ENCODE measurements at places on chromosomes 3 and 15.

GRCh38 chr3:195597848-195598247 is 14.1 kb upstream of the APOD start:
- no peak for DNase-seq

DNA sequence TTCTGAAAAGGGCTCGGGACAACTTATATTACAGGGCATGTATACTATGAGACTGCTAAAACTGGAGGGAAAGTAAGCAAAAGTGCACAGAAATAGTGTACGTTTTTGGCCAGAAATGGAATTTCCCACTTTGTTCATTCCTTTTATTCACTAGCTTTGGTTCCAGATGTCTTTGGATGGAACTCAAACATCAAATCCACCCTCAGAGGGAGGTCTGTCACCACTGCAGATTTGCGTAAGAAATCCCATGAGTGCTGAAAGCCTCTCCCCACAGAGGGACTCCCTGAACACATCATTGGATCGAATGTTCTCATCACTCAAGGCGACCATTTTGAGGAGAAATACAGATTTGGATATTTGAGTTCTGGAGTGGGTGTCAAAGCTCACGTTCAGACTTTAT is 71.6 kb downstream of the FEM1B start:
- DNase-seq: no peak

DNA sequence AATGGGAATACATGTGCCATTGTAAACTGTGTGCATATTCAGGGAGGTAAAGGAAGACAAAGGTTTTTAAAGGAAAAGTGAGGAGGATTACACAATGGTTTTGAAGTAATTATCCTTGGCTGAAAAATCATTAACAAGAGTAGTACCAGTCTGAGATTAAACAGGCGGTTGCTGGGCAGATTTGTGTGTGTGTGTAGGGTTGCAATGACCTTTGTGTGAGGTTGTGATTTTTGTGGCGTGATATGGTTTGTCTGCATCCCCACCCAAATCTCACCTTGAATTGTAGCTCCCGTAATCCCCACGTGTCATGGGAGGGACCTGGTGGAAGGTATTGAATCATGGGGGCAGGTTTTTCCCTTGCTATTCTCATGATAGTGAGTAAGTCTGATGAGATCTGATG is 7.0 kb downstream of the DLEC1 start:
- DNase-seq: no peak

DNA sequence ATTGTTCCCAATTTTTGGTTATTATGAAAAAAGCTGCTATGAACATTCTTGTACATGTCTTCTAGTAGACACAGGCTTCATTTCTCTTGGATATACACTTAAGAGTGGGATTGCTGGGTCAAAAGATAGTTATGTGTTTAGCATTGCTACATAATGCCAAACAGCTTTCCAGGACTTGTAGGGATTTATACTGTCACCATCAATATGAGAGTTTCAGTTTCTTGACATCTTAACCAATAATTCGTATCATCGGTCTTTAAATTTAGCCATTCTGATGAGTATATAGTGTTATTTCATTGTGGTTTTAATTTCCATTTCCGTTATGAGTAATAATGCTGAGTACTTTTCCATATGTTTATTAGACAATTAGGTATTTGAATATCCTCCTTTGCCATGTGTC is 190.3 kb upstream of the PFN2 start:
- no peak for DNase-seq

- peak; percentile 25 for DNase-seq
These were observed 51.4 kb upstream of the RNF7 start for GRCh38 chr3:141686466-141687291.

DNA sequence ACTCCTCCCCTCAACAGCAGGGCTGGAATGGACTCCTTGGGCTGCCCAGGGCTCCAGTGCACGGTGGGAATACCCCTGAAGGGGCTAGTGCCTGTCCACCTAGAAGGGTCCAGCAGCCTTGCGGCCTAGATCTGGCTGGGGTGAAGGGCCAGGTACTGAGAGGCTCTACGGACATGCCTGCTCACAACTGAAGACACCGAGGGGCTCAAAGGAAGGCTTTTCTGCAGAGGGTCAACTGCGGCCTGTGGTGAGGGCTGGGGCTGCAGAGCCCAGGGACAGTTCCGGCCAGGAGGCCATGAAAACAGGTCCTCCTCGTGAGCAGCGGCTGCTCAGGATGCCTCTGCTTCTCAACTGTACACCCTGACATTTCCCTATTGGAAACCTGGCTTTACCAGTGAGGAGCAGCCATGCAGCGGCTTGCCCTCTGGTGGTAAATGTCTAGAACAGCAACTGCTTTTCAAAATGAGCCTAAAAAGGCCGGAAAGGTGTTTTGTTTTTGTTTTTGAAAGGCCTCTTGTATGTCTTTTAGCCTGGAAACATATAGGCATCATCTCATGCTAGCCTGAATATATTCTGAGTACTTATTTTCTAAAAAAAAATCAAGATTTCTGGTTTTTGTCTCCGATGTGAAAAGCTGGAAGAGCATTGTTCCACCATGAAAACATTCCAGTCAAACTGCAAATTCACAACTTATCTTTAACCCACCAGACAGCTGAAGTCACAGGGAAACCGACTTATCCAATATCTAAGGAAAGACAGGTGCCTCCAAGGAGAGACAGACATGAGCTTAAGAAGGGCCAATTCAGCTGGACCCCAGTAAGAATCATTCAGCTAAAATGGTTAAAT is 163.4 kb downstream of the KLF13 start:
- DNase-seq: no peak

- DNase-seq: no peak
These were observed 203.4 kb upstream of the HES1 start for GRCh38 chr3:193932576-193932975.

DNA sequence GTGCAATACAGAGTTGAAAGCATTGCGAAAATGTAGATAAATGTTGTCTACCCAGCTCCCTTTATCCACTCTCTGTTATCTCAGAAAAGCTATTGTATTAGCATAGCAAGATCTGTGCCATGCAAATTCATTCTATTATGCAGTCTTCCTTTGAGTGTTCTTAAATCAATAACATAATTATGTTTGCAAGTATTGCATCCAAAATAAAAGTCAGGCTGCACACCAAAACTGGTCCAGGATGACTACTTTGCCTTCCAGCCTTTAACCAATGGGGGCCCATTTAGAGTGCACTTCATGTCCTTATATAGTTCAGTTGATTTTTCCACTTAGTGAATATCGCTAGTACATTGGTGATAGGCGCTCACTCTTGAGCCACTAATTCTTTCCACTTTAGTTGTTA is 107.4 kb upstream of the MLF1 start:
- DNase-seq: no peak

DNA sequence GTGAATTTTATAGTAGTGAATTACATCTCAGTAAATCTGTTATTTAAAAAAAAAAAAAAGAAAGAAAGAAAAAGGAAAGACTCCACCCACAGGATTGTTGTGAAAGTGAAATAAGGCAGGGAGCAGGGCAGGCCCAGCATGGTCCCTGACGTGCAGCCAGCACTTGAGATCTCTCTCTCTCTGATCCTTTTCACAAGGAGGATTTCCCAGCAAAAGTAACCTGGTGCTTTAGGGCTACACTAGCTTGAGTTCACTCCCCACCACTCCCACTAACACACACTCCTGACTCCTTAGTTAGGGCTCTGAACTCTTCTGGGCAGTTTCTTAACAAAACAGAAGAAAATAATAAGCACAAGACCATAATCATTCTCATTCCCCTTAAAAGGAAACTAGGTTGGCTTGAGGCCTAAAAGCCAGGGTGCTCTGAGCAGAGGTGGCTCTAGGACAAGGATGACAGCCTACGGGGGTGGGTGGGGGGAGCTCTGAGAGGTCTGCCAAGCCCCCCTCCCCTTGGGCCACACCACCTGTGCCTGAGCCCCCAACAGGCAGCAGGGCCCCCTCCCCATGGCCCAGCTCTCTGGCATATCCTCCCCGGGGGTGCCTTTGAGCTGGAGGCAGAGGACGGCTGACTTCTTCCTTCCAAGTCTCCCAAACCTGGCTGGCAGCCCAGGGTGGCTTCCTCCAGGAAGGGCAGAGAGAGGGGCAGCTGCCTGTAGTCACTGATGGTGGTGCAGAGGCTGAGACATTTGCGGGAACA is 856 bp downstream of the TMEM40 start:
- DNase-seq: peak; percentile 27

DNA sequence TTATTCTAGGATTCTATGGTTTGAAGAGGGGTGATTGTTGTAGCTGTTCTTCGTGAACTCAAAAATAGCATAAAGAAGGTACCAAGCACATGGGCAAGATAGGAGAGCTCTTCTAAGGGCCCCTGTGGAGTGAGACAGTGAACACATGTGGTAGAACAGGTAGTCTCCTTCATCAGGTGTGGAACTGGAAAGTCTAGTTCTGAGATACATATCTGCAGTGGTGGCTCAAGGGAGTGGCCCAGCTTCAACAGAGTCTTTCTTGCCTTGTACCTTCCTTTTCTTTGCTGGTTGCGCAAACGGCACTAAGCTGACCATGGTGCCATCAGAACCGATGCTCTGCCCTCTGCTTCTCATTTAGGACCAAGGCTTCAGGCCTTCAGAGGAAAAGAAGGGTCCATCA is 65.2 kb downstream of the CERS3 start:
- DNase-seq: no peak

- no peak for DNase-seq
These were observed 31.5 kb downstream of the MGLL start for GRCh38 chr3:127790882-127791183.

- DNase-seq: no peak
These were observed 101.0 kb downstream of the CADPS start for GRCh38 chr3:62774221-62774620.

DNA sequence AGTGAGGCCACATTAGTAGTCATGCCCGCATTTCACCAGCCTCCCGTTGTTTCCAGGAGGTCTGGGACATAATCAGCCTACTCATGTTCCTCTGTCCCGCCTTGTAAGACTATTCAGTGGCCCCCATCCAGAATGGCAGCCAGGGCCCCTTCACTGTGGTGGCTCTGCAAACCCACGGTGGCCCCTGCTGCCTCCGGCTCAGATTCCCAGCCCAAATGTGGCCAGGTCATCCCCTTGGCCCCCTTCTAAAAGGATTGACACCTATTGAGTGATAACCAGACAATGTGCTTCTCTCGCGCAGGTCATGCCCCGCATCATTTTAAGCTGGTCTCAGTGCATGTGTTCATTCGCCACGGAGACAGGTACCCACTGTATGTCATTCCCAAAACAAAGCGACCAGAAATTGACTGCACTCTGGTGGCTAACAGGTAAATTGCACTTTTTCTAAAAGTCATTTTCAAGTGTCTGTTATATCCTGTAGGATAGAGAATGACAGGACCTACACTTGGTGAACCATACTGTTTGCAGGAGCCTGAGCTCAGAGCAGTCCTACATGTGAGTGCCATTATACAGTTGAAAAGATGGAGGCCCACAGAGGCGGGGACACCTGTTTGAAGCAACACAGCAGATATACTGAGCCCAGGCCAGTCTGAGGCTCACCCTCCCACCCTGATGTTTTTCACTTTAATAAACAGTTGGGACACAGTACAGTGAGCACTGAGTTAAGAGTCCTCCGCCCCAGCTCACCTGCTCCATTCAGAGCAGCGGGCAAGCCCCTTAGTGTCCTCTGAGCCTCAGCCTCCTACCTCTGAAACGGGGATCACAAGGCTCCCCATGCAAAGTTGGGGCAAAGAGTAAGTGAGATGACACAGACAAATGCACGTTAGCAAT is 47.7 kb downstream of the PXYLP1 start:
- no peak for DNase-seq

DNA sequence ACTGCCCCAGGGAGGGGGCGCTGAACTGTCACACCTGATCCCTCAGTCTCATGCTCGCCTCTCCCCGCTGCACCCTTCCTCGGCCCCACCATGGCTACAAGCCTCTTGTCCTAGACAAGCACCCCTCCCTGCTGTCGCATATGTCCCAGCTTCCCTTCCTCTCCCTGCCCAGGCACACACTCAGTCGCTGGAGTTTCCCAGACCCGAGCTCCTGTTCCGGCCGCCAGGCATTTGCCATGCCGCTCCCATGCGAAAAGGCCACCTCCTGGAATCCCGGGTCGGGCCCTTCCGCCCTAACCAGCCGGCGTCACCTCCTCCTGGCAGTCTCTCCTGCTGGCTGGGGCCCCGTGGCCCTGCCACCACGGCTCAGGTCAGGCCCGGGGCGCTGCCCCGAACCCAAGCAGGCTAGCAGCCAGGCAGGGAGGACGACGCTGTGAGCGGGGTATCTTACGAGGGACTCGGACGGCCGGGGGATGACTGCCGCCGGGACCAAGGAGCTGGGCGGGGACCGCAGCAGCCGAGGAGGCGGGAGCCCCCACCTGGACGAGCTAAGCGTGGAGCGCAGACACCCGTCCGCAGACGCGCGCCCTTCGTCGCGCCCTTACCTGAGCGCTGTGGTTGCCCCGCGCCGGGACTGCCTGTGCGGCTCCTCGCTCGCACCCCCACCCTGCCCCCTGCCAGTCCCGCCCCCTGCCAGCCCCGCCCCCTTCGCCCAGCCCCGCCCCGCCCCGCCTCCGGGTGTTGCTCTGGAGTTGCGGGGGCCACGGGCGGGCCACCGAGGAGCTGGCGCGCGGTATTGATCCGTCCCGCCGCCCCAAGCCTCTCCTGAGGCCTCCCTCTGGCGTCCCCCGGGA is at the start of gene ALS2CL:
Gene ALS2CL (minus strand): TSS at position 642 of the 854 bp plus-strand sequence. CDS start 4,239 bp downstream, outside the sequence.
- DNase-seq: no peak

DNA sequence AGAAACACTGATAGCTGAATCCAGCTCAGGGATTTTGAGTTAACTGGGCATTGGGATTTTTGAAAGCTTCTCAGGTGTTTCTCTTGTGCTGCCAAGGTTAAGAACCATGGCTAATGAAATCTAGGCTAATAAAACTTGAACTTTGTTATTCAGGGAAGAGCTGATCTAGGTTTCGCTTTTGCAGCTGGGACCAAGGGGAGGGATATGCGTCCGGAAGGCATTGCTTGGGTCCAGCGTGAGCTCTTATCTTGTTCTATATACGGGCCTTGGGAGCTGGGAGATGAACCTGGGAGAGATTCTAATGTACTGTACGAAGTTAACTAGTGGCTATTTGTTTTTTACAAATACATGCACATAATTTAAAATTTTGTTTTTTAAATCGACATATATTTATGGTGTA is 29.8 kb downstream of the ITPR1 start:
- DNase-seq: no peak

DNA sequence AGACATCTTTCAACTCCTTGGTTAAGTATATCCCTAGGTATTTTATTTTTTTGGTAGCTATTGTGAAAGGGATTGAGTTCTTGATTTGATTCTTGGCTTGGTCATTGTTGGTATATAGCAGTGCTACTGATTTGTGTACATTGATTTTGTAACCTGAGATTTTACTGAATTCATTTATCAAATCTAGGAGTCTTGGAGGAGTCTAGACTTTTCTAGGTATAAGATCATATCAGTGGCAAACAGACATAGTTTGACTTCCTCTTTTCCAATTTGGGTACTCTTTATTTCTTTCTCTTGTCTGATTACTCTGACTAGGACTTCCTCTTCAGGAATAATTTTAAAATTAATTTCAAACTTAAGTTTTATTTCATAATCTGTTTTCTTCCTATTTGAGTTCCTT is 125.2 kb downstream of the OCA2 start:
- DNase-seq: no peak

- no peak for DNase-seq
These were observed 859.4 kb upstream of the NR2F2 start for GRCh38 chr15:95470997-95471689.

- DNase-seq: no peak
These were observed 83.1 kb downstream of the CPN2 start for GRCh38 chr3:194267744-194268653.

Measured in AG09309 (cell line).